ENCODE measurements at places on chromosomes 16 and 17.
A peak's percentile ranks its signal among the peaks of the same experiment; 100 is the strongest.

- DNase-seq, result no peak
These were observed 23.0 kb downstream of the DUS2 start for GRCh38 chr16:68046106-68046505.

DNA sequence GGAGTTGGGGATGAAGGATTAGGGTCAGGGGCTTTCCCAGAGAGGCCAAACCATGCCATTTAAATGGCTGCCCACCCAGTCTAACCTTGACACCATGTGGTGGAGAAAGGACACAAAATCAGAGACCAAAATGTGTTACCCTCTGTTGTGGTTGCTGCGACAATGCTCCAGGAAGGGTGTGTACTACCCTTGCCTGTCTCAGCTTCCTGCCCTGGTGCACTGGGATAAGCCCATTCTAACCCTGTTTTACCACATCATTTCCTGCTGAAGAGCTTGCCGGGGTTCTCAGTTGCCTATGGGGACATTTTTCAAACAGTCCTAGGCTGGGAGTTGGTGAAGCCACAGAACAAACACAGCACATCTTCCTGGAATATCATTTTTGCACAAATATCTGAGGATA is 4.9 kb downstream of the OR4D1 start:
- peak; percentile 24 for DNase-seq

DNA sequence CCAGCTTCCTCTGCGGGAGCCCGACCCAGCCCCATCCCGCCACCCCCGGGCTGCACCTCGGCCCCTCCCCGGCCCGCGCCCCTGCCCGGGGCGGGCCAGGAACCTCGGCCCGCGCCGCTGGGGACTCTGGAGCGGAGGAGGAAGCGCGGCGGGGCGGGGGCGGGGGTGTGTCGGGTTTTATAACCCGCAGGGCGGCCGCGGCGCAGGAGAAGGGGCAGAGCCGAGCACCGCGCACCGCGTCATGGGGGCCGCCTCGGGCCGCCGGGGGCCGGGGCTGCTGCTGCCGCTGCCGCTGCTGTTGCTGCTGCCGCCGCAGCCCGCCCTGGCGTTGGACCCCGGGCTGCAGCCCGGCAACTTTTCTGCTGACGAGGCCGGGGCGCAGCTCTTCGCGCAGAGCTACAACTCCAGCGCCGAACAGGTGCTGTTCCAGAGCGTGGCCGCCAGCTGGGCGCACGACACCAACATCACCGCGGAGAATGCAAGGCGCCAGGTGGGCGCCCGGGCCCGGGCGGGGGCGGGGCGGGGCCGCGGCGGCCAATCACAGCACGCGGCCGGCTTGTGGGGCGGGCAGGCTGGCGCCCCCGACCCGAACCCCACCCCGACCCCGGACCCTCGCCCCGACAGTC is at the start of gene ACE:
Gene ACE (plus strand): TSS at position 208 of the 626 bp plus-strand sequence. CDS start 34 bp downstream, at position 242.
- DNase-seq, result no peak

DNA sequence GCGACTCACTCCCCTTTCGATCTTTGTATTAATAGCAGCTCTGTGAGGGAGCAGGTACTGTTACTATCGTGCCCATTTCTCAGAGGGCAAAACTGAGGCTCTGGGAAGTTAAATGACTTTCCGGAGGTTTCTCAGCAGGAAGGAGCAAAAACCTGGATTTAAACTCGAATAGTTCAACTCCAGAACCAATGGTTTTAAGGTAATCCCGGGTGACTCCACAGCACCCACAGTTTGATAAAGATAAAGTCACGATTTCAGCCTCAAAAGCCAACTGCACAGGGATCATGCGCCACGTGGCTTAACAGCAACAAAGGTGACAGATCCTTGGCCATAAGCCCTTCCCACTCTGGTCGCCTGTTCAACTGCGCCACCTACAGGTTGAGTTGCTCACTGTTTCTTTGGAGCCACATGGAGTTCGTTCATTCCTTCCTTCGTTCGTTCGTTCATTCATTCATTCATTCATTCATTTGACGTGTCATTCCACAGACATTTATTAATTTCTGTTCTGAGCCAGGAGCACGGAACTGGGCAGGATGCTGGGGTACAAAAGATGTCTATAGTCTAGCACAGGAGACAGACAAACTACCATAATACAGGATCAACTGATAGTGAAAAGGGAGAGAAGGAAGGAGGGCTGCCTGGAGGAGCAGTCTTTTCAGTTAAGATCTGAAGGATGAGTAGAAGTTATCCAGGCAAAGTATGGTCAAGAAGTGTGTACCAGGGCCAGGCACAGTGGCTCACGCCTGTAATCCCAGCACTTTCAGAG is 134.8 kb downstream of the HS3ST2 start:
- DNase-seq, result no peak

DNA sequence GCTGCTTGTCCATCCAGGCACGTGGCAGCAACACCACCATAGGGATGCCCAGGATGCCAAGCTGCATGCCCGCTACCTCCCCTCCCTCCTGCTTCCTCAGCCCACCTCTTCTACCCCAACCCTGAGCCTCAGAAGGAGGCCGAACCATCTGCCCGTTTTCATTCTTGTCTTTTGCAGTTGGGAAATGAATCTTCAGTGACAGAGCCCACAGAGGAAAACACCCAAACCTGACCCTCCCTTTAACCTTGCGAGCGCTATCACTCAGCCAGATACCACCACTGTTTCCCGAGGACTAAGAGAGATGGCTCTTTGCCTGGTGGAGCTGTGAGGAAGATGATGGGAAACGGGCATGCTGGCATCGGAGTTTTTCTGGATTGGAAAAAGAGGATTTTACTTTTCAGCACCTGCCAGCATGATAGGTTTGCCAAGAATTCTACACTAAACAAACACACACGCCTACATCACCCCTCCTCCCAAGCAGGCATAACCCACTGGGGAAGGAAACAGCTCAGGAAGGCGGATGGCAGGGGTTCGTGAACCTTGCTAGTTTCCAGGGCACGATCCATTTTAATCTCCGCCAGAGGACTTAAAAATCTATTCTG is 457.4 kb downstream of the SLC39A11 start:
- DNase-seq, result no peak

GRCh38 chr17:31721291-31722025 is 137.6 kb downstream of the COPRS start:
- DNase-seq, result no peak

GRCh38 chr16:361341-361871 is 8.9 kb upstream of the AXIN1 start:
- no peak for DNase-seq

- DNase-seq, result no peak
These were observed 100.8 kb upstream of the XYLT1 start for GRCh38 chr16:17571499-17572093.

DNA sequence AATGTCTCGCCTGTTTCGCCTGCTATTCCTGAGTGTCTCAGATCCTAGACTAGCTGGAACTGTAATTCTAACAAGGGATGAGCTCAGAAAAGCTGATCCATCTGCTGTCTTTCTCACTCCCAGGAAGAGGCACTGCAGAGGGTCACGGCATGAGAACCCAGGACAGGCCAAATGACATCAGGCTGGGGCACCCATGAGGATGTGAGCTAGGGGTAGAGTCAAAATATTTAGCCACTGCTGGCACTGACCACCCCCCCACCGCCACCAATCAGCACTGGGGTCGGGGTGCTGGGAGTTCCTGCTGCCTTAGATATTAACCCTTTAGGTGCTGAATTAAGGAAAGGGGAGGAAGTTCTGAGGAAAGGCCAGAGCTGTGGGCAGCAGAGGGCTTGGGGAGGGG is 112.4 kb downstream of the IRX3 start:
- DNase-seq, result no peak

Measured in activated CD8-positive, alpha-beta memory T cell treated with anti-CD3 and anti-CD28 coated beads for 1 hour (primary cell).